ENCODE measurements at places on chromosomes 11 and 22.
A peak's percentile ranks its signal among the peaks of the same experiment; 100 is the strongest.

DNA sequence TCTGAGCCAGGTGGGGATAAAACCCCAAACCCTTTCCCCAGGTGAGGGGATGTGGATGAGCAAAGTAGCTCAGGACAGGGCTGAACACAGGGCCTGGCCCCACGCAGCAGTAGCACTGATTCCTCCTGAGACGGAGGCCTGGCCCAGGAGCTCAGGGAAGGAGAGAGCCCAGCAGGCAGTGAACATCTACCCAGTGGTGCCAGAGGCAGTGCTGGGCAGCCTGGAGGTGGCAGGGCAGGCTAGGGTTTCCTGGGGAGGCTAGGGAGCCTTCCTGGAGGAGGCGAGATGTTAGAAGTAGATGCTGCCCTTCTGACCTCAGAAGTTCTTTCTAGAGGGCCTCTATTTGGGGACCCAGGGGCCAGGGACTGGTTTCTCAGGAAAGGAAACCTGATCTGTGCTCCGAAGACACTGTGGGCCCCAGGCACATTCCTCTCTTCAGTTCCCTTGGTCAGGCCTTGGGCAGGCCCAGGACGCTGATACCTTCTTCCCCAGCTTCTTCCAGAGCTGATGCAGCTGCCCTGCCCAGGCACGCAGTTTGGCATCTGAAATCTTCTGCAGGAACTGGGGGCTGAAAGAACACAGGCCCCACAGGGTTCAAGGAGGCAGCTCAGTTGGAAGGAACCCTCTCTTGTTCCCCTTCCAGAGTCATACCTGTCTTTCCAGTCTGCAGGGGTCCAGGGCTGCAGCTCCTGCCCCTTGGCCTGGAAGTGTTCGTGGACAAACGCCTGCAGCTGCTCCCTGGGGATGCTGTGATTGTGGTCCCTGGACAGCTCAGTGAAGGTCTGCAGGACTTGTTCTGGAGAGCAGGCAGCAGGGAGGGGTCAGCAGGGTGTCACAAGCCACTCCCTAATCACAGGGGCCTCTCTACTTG lies 16.8 kb downstream of the TREH start:
- no peak for DNase-seq

- peak; percentile 46 for DNase-seq
Observed at GRCh38 chr11:64869571-64870175, 8.7 kb downstream of the EHD1 start.

DNA sequence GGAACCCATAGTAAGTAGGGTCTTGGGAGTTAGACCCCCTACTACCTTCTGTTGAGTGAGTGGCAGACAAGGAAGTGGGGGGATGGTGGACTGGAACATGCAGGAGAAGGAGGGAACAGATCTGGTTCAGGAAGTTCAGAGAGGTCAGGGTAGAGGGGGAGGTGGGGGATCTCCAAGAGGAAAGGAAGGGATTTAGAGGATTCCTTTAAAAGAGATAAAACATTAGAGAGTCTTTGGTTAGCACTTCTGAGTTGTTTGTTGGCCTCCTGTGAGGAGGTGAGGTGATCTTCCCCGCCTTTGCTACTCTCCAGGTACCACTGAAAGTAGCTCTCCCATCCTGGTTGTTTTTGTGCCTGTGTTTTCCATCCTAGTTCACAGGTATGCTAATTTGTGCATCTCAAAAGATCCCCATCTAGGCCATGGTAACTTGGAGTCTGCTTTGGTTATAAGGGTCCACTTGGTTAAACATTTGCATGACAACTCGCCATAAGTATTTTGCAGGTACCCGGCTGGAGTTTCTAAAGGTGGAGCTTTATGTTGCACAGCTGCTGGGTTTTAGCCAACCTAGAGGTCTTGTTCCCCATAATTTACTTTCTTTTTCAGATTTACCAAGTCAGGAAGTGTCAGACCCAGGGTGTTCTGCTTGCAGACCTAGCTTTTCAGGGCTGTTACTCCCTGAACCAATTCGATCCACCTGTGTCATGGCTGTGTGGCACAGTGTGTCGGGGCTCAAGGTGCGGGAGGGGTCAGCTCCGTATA lies 79.3 kb upstream of the SORL1 start:
- DNase-seq: no peak

- DNase-seq: no peak
Observed at GRCh38 chr22:35452351-35452781, 52.4 kb downstream of the MCM5 start.

DNA sequence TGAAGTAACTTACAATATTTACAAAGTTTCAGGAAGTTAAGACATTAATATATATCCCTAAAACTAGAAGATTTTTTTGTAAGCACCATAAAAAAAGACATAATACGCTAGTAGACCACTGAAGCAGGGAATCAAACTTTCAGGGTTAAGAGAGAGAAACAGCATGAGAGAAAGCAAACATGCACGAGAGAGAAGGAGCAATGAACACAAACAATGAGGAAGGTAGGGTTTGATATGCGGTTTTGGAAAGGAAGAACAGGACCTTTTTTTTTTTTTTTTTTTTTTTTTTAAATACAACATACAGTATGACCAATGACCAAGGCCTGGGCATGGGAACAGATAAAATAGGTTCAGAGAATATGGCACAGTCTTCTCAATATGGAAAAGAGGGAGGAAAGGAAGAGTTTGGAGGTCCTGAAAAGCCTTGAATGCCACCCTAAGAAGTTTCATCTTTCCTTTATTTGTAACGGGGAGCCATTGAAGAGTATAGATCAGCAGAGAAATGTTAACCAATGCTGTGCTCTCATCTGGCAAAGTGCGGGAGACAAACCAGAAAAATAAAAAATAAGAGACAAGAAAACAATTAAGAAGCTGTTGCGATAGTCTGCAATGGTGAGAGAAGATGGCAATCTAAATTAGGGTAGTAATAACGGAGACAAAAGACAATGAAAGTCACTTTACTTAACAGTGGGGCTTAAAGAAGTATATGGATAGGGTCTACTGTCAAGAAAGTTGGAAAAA lies 101.0 kb downstream of the USP35 start:
- DNase-seq: no peak

DNA sequence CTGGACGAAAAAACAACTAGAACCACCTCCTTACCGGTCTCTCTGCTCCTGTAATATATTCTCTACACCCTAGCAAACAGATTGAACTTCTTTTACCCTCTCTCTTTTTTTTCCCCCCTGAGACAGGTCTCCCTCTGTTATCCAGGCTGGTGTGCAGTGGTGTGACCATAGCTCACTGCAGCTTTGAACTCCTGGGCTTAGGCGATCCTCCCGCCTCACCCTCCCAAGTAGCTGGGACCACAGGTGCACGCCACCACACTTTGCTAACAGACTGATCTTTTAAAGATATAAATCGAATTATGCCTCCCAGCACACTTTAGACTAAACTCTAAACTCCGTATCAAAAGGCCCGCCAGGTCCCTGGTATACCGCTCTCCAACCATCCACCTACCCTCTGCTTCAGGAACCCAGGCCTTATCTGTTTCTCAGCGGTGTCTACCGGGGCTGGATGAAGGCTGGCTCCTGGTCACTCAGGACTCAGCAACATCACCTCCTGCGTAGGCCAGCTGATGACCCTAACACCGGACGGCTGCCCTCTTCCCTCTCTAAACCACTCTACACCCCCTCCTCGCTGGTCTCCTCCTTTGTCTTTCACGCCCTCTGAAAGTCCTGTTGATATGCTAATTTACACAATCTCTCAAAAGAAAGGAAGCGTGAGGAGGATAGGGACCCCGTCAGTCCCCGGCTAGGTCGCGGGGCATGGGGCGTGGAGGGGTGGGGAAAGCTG lies 745 bp downstream of the C22orf39 start:
- peak; percentile 32 for DNase-seq

DNA sequence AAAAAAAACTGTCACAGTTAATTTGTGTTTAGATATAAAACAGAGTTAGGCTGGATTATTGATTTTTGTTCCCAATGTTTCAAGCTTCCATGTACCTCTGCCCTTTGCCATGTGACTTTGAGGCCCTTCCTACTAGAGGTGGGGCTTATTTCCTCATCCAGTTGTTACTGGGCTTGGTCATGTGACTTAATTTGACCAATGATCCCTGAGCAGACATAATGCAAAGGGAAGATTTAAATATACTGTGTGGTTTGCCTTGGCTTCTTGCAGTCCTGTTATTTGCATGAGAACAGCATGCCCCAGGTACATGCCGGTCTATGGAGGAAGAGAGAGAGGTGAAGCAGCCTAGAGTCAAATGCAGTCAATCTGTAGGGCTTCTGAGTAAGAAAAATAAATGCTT lies 347.0 kb downstream of the MIAT start:
- DNase-seq: no peak

DNA sequence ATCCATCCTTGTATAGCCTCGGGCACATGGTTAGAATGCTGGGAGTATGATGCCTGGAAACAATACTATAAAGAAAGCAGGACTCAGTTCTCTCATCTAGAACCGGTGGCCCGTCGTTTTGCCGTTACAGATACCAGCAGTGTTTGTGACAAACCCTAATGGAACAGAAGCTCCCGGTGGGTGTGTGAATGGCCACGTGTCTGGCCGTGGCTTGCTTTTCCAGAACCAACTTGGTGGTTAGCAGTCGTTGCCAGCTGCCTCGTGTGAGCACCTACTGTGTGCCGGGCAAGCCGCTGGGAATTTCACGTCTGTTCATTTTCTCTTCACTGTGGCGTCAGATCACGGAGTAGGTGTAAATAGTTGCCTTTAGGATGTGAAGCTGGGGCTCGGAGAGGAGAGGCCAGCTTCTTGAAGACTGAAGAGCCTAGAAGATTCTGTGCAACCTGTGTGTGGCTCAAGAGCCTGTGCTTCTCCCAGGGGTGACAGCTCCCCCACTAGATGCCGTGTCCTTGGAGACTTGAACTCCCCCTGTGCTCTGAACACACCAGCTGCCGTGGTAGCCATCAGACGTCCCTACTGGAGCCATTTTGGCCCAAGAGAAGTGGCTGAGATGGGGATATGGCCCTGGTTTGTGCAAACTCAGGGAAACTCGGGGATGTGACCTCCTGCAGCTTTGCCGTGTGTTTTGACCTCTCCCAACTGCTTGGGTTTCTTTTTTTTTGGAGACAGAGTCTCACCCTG lies 57.5 kb upstream of the PPARA start:
- DNase-seq: no peak

DNA sequence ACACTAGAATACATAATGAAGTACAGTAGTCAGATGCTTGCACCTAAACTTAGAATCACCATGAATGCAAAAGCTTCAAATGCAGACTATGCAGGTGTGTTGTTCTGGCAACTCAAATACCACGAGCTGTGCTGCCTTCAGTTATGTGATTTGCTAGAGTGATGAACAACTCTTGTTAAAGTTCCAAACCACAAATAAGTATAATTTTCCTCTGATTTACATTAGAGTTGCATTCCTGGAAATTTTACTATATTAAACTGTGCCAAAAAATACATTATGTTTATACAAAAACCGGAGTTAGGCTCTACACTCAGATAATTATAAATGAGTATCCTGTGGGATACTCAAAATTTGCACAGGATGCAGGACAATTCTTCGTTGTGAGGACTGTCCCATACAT lies 3.0 kb downstream of the TMEM218 start:
- no peak for DNase-seq

GRCh38 chr11:34859496-34859895 lies 56.7 kb downstream of the APIP start:
- no peak for DNase-seq

GRCh38 chr22:31520051-31520450 lies 23.7 kb downstream of the SFI1 start:
- DNase-seq: no peak

DNA sequence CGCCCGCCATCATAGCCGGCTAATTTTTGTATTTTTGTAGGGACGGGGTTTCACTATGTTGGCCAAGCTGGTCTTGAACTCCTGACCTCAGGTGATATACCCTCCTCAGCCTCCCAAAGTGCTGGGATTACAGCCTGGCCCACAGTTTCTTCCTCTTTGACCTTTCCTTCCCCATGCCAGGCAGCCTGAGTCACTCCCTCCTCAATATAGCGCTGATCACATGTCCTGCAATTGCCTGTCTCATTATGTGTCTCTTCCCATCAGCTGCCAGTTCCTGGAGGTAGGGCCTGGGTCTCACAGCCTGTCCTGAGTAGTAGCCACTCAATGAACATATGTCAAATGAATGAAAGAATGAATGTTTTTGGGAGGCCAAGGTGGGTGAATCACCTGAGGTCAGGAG lies 43.0 kb upstream of the CCDC134 start:
- DNase-seq: no peak

Data from ELR (cell line).